Hematopoietic multipotent progenitor cell treated with erythropoietin and hydrocortisone succinate and interleukin-3 and kit ligand, for 15 days (in vitro differentiated cells): ENCODE measurements at places on chromosomes 7 and 10.

- no peak for DNase-seq
Measured at GRCh38 chr7:157757211-157757610, 420.4 kb downstream of the DNAJB6 start.

DNA sequence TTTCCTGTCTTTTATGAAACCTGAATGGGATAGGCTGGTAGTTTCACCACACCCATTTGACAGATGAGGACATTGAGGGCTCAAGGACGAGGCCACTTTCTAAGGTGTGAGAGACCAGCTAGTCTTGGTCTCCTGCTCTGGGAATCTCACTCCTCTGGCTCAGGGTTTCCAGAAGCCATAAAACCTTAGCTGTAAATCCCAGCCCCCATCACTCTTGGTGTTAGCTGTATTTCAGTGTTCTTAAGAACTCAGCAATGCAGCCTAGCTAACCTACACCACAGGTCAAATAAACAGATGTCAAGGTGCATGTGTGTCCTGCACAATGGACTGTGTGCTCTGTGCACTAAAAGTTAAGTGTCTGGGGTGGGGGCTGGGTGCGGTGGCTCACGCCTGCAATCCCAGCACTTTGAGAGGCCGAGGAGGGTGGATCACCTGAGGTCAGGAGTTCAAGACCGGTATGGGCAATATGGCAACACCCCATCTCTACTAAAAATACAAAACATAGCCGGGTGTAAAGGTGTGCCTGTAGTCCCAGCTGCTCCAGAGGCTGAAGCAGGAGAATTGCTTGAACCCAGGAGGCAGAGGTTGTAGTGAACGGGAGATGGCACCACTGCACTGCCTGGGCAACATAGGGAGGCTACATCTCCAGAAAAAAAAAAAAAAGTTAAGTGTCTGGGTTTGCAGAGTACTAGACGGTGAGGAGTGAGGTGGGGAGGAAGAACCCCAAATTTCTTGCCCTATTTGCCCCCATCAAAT, 567 bp upstream of the EPO start:
- no peak for DNase-seq

DNA sequence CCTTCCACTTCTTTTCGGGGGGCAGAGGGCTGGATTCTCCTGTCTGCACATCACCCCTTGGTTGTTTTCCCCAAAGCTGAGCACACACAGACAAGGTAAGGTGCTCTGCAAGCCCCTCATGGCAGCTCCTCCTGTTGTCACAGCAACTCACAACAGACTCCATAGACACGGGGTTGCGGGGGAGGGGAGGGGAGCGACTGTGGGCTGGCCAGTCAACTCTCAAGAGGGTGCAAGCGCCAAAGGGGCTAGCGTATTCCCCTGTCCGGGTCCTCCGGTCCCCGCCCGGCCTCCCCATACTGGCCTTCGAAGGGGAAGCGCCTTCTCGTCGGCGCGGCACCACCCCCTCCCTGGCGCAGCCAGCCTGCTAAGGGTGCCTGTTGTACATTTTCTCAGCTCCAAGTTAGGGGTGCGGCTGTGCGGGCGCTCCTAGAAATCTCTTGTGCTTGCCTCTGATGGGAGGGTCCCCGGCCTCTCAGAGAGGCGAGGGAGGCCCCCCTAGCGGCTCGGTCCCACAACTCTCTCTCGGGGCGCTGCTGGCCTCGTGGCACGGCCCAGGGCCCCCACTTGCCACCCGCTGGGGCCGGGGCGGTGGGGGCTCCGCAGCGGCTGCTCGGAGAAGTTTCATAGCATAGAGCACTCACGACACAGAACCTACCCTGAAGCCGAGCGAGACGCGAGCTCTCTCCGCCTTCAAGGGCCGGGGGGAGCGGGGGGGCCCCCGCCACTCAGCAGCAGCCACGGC, 498 bp downstream of the RHOBTB1 start:
- no peak for DNase-seq

GRCh38 chr7:83355143-83355542, 192.5 kb upstream of the PCLO start:
- no peak for DNase-seq

- DNase-seq: no peak
Measured at GRCh38 chr10:105502058-105502457, 861.0 kb downstream of the SORCS3 start.

DNA sequence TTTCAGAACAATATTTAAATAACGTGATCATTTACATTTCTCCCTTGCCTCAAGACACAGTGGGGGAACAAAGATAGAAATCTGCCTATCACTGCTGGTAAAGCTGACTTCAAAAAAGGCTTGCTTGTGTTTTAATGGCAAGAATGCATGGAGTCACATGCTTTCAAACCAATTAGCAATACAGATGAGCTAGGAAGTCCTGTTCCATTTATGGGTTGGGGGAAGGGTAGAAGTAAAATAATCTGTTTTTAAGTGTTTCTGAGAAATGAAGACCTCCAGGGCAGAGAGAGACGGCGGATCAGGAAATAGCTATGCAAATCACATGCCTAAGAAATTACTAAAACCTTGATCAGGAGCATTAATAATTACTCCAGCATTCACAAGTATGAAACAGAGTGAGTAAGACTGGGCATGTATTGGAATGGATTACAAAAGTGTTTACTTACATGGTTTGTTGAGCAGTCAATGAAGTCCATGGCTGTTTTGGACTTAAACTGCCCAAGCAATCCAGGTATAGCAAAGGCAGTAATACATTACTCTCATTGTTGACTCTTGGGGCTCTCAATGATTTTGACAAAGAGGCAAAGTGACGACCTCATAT, 142.0 kb downstream of the ARID5B start:
- DNase-seq: no peak

GRCh38 chr7:139576179-139576973, 52.9 kb downstream of the CLEC2L start:
- DNase-seq: no peak

- DNase-seq: no peak
Measured at GRCh38 chr7:983004-983615, at the start of gene CYP2W1. Gene CYP2W1 (plus strand): TSS chr7:983181. CDS start chr7:983212, 31 bp downstream.

DNA sequence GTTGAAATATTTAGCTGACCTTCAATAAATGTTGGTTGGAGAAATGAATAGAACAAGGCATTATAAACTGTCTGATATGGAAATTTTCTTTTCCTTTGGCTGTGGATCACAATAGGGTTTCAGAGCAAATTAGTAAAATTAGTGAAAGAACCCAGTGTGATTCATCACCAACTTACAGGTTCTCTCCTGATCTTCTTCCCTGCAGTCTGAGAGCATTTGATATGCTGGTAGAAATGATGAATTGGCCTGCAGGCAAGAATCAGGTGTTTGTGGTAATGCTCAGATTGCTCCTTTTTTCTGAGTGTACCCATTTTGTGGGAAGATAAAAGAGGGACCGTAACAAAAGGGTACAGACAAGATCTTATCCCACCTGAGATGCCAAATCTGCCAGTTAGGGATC, 51.9 kb downstream of the BTAF1 start:
- DNase-seq: no peak

DNA sequence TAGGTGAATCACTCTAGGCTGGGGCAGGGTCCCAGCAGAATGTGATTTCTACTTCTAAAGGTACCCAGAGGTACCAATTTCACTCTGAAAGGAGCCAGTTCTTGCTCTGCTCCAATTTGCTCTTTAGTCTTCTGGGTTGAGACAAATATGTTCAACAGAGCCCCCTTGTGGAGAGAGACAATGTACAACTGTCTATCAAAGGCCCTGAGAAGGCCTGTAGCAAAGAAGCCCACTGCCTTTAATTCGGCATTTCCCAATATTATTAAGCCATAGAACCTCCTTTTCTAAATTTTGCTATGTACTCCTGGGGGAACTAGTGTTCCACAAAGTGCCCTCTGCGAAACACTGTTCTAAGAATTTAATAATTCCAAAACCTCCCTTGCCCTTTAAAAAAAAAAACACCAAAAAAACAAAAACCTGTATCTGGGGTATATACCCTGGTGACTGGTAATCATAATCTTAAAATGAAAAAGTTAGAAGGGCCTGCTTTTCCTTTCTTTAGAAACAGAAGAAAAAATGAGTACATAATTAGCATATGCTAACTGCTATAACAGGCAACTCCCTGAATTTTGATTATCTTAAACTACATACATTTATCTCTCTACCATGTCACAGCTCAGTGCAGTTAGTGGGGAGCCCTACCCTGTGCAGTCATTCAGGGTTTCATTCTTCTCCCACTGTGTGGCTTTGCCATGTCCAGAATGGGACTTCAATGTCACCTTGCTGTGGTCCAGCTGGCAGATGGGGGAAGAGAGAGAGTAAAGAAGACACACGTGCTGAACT, 160.9 kb upstream of the BMPER start:
- DNase-seq: peak; percentile 4

GRCh38 chr7:77199013-77199966, at the start of gene FGL2:
Gene FGL2 (minus strand): TSS chr7:77199819. CDS start chr7:77199793, 26 bp downstream.
- no peak for DNase-seq

DNA sequence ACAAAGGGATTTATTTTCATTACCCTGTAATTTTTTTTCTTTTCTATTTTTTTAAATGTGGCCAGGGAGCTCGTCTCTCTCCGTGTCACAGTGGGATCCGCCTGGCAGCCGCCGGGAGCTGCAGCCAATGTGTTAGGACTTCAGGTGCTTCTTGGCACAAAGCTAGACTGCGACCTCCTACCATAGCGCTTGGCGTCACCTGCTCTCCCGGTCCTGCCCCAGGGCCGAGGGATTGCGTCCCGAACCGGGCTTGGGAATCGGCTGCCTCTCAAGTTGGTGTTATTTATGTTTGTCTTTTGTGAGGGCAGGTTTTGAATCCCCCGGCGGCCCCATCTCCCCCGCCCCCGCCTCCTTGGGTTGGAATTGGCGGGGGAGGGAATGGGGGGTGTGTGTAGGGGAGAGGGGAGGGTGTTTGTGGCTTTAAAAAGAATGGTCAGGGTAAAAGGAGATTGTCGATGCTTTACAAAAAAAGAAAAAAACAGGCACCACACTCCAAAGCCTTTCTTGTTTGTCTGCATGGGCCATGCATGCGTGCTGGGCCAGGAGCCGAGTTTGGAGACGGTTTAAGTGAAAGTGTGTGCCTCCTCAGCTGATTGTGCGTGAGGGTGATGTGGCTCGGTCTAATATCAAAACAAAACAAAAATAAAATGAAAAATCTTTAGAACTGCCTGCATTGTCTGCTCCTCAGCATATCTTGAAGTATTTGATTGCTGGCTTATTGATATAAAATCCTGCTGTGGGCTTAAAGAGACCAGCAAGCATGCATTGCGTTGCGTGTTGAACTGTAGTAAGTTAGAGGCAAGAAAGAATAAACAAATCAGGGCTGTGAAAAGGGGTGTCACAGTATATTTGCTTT, 1.2 kb downstream of the PPP1R9A start:
- DNase-seq: no peak
